Stimulated activated CD8-positive, alpha-beta memory T cell treated with anti-CD3 and anti-CD28 coated beads, Interleukin-15, amount 100 ng/mL, for 1 hour (primary cell): ENCODE measurements at places on chromosomes 3 and 15.

DNA sequence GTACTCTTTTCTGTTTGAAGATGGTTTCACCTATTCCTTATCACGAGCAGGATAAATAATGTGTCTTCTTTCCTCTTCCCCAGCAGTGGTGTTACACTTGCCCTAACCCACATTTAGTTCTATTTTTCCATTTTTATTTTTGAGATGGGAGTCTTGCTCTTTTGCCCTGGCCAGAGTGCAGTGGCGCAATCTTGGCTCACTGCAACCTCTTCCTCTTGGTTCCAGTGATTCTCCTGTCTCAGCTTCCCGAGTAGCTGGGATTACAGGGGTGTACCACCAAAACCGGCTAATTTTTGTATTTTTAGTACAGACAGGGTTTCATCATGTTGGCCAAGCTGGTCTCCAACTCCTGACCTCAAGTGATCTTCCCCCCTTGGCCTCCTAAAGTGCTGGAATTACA is 372.4 kb downstream of the FOXP1 start:
- DNase-seq, result no peak

GRCh38 chr15:80747317-80748053 is 31.7 kb upstream of the CEMIP start:
- DNase-seq, result no peak

- no peak for DNase-seq
These were observed 64.8 kb upstream of the LMCD1 start for GRCh38 chr3:8436661-8437287.

- no peak for DNase-seq
These were observed 15.8 kb downstream of the GRIP2 start for GRCh38 chr3:14524311-14524711.

GRCh38 chr15:42104095-42104891 is 9.9 kb upstream of the PLA2G4D start:
- no peak for DNase-seq

- no peak for DNase-seq
These were observed 264.9 kb upstream of the TPM1 start for GRCh38 chr15:62777671-62778070.

GRCh38 chr3:53646723-53647122 is 152.3 kb downstream of the CACNA1D start:
- DNase-seq, result no peak

DNA sequence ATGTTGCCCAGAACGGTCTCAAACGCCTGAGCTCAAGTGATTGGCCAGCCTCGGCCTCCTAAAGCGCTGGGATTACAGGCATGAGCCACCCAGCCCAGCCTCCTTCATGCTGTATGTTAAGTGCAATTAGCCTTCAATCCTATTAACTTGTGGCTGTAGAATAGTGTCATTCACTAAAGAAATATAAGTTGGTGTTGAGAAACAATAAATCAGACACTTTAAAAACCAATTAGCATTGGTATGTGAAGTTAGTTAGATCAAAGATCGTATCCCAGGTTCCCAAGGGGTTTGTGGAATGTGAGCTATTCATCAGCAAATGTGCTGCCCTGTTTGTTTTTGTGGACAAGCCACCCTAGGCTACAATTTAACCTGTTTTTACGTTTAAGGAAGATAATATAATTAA is 11.0 kb upstream of the PIK3CB start:
- DNase-seq, result no peak

DNA sequence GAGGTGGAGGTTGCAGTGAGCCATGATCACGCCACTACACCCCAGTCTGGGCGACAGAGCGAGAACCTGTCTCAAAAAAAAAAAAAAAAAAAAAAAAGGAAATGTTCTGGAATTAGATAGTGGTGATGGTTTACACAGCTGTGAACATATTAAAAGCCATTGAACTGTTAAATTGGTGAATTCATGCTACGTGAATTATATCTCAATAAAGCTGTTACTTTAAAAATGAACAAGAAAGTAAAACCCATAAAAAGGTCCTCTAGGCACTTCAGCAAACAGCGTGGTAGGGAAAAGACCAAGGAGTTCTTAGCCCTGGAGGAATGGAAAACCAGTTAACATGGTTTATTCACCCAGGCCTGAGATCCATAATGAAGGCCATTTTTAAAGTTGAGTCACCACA is 180.1 kb downstream of the ATG7 start:
- no peak for DNase-seq

DNA sequence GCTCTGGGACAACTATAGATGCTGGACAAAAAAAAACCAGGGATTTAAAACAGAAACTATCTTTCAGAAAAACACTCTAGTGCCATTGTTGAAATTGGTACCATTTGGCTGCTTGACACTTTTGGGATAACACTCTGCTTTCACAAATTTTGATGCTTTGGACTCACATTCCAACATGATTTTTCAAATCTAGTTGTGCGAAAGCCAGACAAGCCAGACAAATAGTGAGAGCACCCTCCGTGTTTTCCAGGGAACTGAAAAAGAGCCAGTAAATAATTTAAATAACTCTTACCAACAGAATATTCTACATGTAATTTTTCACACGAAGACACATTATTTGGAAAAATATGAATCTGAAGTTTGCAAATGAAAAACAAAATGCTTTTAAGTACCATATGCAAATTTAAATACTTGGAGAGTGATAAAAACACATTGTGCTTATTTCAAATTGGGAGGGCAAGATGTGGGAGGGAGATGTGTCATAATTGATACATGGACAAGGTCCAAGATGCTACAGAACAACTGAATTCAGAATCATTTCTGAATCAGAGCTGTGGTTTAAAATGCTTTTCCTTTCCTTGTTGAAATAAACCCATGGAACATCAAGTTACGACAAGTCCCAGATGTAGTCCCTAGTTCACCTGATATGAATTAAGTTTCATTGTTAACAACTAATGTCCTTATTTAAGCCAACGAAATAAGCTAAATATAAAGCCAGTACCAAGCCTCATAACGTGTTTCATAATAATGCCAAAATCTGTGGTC is 144.2 kb upstream of the SOX2 start:
- DNase-seq, result no peak

GRCh38 chr3:156448300-156448699 is 106.6 kb downstream of the SSR3 start:
- DNase-seq, result peak; percentile 3

- no peak for DNase-seq
These were observed 203.1 kb downstream of the KCNAB1 start for GRCh38 chr3:156323466-156323865.

- no peak for DNase-seq
These were observed 2.5 kb downstream of the KLHL25 start for GRCh38 chr15:85792102-85792731.

GRCh38 chr3:97822359-97822775 is 556 bp downstream of the CRYBG3 start:
- no peak for DNase-seq

- DNase-seq, result no peak
These were observed 12.2 kb downstream of the MAN2A2 start for GRCh38 chr15:90915216-90915807.

DNA sequence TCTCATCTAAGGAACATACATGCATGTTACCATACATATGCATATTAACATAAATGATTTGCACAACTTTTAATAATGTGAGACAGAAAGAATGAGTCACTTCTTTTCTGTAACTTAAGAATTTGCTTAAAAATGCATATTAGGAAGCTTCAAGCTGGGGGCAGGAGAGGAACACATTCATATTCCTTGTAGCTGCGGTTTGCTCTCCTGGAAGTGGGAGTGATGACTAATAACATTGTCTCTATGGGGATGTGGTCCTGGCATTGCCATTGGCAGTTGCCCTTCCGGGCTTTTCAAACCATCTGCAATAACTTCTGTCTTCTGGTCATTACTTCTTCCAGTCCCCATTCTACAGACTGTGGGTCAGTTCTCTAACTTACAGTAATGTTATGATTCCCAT is 15.6 kb downstream of the CHST2 start:
- DNase-seq, result no peak
